Esophagus squamous epithelium (tissue), 5 donors: ENCODE measurements at places on chromosomes 7 and 10.

DNA sequence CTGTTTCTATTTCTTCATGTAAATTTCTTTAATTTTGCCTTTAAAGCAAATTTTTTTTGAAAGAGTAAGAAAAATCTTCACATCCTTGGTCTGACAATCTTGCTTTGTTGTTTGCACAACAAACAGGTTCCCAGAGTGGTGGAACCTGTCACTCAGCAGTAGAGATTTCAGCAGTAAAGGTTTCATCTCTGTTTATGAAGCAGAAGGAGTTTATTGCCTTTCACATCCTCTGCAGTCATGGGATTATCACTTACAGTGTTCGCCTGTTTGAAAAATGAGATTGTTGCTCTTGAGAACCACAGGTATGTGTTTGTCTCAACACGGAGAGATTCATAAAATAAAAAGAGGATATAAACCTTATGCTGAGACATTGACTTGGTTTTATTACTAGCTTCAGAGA lies 342.6 kb downstream of the IPMK start:
- DNase-seq = no peak

GRCh38 chr7:34825221-34825620 lies 167.2 kb downstream of the NPSR1 start:
- DNase-seq = no peak

- DNase-seq = no peak
Observed at GRCh38 chr7:155257482-155258225, 40.0 kb upstream of the INSIG1 start.

DNA sequence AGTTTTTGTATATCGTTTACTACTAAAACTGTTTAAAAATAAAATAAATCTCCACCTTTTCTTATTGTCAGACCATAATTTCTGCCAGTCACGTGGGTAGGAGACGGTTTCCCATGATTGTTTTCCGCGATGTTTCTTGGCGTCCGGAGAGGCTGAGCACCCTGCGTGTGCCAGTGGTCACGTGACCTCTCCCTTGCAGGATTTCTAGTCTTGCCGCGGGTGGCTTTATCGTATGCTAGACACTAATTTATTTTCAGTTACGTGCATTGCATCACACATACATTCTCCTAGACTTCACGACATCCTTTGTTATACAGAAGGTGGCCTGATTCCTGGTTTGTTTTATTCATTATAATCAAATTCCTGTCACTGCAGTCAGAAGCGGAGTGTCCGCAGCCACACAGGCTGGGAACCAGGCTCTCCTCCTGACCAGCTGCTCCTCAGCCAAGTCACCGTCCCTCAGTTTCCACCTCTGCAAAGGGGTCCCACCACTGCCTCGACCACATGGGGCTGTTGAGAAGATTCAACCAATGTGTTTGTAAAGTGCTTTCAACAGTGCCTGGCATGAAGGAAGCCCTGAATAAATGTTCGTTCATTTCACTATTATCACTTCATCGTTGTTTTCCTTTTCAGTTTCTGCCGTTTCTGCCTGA lies 203.2 kb upstream of the PPP2R2D start:
- DNase-seq = no peak

GRCh38 chr7:116367171-116367813 lies 132.2 kb upstream of the CAV2 start:
- no peak for DNase-seq

DNA sequence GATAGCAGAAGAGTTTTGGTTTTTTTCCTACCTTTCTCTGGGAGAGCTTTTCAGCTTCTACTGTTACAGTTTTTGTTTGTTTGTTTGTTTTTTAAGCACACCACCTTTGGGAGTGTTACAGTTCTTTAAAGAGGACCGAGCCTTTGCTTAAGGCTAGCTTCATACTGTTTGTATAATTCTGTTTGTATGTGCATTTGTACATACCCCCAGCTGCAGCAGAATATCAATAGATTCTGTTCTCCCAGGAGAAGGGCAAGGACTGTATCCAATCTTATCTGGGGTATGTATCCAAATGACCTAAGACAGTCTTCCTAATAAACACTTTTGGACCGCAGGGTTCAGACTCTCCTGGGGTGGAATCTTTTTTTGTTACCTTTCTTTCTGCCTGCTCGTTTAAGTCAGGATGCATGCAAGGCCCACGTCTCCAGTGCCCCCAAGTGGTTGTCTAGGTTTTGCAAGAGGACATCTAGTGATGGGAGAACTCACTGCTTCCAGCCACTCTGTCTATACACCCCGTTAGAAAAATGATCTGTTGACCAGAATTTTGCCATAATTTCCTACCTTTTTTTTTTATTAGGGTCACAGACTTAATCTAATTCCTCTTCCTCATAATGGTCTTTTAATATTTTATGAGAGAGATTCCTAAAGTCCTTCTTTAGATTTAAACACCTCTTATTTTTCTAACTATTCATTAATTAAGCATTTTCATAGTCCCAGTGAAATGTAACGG lies 23.9 kb downstream of the NRF1 start:
- no peak for DNase-seq

GRCh38 chr7:94049615-94050014 lies 45.5 kb upstream of the BET1 start:
- no peak for DNase-seq

- DNase-seq = no peak
Observed at GRCh38 chr10:30185341-30185740, 126.0 kb upstream of the JCAD start.

DNA sequence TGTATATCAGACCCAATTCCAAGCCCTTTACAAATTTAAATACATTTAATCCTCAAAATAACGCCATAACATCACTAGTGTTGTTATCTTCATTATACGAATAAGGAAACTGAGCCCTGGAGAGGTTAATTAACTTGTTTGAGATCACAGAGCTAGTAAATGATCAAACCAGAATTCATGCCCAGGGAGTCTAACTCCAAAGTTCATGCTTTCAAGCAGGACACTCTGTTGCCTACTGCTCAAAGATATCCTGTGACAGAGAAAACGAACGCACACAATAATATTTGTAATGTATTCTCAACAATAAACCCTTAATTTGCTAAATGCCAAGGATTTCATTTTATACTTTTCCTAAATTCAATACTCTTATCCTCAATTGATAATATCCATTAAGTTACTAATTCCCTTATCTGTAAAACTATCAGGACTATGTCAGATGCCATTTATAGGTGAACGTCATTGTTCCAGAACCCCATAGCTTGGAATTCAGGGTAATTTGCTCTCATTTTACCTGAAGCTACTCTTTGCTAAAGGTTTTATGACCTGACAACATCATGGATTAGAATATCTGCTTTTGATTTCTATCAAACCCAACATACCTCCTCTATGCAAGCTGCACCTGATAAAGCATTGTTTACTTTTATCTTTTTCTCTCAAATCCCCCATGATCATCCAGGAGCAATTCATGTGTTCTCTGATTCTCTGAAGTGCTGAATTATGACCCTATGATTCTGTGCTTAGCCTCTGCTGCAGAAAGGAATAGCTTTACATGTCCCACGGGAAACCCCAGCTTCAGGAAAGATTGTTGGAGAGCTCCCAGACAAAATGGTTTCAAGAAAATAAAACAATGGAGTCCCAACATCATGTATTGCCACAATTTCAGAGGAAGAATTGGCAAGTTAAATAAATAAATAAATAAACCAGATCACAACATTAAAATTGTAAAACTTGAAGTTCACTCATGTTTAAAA lies 150.2 kb upstream of the CDK1 start:
- DNase-seq = no peak

DNA sequence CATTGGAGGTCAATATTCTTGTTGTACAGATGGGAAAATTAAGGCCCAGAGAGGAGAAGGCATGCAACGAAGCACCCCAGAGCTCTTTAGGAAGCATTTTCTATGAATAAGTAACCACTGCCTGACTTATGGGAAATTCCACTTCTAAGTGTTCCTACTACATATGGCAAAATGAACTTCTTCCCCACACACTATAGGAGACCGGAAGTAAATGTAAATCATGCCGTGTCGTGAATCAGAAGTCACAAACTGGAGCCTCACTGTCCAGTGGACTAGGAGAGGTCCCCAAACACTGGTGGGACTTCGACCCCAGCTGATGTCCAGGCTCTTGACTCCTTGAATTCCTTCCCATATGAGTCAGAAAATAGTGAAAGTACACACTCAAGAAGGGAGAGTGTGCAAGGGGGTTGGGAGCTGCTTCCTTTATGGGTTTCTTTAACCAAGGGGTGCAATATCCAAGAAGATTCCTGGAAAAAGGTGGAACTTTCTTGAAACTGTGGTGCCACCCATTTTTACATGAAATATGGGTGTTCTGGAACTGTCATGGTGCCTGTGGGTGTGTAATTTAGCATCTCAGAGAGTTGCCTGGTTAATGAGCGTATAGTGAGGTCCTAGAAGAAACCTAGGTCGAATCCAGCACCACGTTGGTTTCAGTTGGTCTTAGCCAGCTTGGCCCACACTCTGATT lies 6.7 kb downstream of the RASSF4 start:
- no peak for DNase-seq

GRCh38 chr7:155398944-155399343 lies 59.0 kb upstream of the EN2 start:
- no peak for DNase-seq

DNA sequence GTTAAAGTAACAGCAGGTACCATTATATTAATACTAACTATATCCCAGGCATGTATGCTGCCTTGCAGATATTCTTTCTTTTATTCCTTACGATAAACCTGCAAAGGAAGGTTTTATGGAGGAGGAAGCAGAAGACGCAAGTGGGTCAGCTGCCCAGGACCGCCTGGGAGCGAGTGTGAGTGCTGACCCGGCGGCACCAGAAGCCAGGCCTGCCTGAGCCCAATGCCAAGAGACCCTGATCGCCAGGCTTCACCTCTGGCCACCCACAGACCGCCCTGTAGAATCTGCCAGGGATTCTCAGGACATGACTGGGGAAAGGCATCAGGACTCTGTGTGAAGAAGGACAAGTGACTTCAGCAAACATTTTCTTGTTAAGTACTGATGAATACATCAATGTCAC lies 26.3 kb downstream of the PITRM1 start:
- no peak for DNase-seq

GRCh38 chr7:1085910-1086421 lies 1.9 kb upstream of the GPER1 start:
- no peak for DNase-seq

- DNase-seq = no peak
Observed at GRCh38 chr7:148277042-148277660, 313.4 kb upstream of the C7orf33 start.

GRCh38 chr10:61859786-61860185 lies 41.7 kb upstream of the ARID5B start:
- DNase-seq = no peak

GRCh38 chr7:7967886-7968543 lies 581 bp upstream of the GLCCI1 start:
- DNase-seq = no peak

DNA sequence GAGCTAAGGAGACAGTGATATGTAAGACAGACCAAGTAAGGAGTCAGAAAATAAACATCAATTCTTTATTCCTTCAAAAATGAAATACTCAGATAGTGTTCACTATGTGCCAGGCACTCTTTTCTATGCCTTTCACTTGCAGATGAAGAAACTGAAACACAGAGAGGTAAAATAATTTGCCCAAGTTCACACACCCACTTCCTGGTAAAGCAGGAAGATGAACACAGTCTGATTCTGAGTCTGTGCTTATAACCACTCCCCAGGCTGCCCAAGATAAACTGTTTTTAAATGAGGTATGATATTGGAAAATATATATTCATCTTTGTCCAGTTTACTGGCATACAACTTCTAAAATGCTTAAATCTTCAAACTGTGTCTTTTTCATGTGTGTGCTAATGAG lies 294.4 kb upstream of the NPVF start:
- no peak for DNase-seq

DNA sequence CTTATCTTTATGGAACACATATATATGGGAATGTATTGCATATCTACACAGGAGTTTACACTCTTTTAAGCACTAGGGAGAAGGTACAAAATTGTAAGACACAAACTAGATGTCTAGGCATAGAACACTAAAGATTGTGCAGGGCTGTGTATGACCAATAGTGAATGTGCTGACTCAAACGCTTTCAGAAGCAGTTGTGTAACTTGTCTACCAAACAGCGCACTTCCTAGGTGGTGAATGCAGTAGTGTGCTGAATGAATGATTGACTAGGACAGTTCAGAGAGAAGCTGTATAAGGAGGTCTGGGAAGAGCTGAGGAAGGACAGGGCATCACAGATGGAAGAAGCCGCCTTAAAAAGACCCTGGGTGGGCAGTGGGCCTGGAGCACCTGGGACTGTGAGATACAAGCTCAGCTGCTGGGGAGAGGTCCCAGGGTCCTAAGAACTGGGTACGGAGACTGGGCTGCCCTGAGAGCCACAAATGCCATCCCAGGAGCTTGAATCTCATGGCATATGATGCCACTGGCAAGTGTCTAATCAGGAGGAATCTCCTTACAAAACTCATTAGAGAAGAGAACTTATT lies 14.2 kb downstream of the CLRN3 start:
- no peak for DNase-seq

DNA sequence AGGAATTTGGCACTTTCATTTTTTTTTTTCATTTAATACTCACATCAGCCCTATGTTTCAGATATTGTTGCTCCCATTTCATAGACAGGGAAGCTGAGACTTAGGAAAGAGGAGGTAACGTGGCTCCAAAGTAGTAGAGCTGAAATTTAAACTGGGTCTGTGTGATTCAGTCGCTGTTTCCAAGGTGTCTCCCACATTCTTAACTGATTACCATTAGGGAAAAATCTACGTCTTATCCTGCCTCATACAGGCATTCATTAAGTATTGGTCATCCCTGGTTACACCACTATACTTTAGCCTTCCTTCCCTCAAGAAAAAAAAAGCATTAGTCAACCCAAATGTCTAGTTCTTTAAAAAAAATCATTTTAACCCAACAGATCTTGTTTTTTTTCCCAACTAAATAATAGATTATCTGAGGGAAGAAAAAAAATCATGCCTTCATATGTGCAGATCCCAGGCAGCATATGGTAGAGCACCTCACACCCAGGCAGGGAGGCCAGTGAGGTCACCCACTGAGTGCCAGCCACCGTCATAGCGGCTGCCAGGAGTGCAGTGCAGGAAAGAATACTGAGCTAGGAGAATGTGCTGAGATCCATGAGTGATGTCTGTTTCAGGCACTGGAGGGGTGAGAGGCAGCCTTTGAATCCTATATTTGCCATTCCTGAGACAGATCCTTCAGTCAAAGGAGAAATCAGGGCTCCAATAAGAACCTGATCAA lies 59.0 kb upstream of the SORCS3 start:
- DNase-seq = no peak

DNA sequence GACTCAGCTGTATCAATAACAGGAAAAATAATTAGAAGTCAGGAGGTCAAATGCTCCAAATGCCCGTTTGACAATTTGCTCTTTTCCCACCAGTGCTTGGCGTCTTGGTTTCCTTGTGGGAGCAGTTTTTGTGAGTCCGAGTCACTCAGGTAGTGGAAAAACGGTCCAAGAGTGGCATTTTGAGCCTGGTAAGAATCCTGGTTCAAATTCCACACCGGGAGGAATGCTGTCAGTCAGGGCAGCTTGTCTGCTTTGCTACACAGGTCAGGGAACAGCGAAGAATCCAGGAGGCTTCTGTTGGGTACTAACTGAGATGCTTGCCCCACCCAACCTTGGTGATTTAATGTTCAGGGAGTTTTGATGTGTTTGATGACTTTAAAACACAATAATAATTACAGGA lies 209.5 kb downstream of the HERPUD2 start:
- DNase-seq = no peak

GRCh38 chr7:136969761-136970160 lies 101.3 kb downstream of the CHRM2 start:
- no peak for DNase-seq
